Heart right ventricle (tissue), 16 donors: ENCODE measurements at places on chromosomes 13 and 19. TPM values are rescaled to one million over a fixed set of nuclear protein-coding genes. Genes with fewer than 3 reads are reported as not detected.

Gene MUC16
- not detected for polyA plus RNA-seq

Gene CNFN
- 1.6 TPM for polyA plus RNA-seq

Gene HS6ST3
- 0.01 TPM for polyA plus RNA-seq

Gene PRX
- 2.4 TPM for polyA plus RNA-seq

DNA sequence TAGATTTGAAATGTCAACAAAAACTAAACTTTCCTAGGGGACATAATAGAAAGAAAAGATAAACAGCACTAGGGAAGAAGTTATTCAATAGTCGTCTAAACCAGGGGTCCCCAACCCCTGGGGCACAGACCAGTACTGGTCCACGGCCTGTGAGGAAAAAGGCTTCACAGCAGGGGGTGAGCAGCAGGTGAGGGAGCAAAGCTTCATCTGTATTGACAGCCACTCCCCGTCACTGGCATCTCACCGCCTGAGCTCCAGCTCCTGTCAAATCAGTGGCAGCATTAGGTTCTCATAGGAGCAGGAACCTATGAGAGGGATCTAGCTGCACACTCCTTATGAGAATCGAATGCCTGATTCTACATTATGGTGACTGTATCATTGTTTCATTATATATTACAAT is 382.7 kb downstream of the MYO16 start:
- no peaks in the 10 kb centered on the region for H3K4me1 ChIP-seq
- no peaks in the 10 kb centered on the region for H3K36me3 ChIP-seq
- no peak overlapping the region for H3K4me3 ChIP-seq
- H3K27me3 ChIP-seq: no peaks in the 10 kb centered on the region

DNA sequence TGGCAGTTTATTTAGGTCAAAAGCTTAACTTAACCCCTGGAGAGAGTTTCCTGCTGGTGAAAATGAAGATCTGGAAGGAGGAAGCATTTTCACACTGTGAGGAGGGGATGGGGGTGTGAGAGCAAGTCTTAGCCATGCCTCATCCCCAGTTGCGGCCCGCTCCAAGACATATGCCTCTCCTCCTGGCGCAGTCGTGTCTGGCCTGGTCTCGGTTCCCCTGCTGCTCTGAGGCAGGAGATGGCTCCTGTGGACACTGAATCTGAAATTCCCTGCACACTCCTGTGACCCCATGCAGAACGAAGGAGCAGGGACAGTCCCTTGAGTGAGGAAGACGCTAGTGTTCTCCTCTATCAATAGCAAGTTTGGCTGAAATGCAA is 360 bp upstream of the ZNF69 start:
- DNase-seq: no peak
- no peaks in the 10 kb centered on the region for H3K36me3 ChIP-seq
- H3K27me3 ChIP-seq: no peaks in the 10 kb centered on the region
- peak overlapping the region; percentile 81 for H3K4me3 ChIP-seq
- peaks cover 12% of the 10 kb centered on the region for H3K4me1 ChIP-seq

GRCh38 chr13:47036294-47037008 is 139.6 kb upstream of the HTR2A start:
- no peak for DNase-seq
- H3K4me3 ChIP-seq: no peak overlapping the region
- H3K36me3 ChIP-seq: no peaks in the 10 kb centered on the region

DNA sequence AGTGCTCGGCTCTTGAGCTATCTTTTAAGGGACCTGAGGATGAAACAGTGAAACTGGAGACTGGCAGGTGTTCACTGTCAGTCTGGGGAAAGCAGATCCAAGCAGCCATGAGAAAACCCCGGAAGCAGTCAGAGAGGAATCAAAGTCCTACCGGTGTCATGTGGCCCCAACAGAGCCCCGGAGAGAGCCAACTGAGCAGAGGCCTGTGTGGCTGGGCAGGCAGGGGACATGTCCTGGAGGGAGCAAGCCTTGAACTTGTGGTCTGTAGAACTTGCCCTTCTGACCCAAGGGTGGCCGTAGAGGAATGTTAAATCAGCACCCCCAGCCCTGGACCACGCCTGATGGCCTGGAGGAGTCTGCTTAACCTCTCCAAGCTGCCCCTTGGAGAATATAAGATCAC is 113.7 kb upstream of the ZNF507 start:
- no peaks in the 10 kb centered on the region for H3K4me1 ChIP-seq
- no peak for DNase-seq
- no peak overlapping the region for H3K4me3 ChIP-seq
- H3K36me3 ChIP-seq: no peaks in the 10 kb centered on the region
- H3K27ac ChIP-seq: no peak overlapping the region

GRCh38 chr13:65881561-65882155 is 1348.5 kb downstream of the PCDH9 start:
- no peak for DNase-seq
- H3K36me3 ChIP-seq: no peaks in the 10 kb centered on the region
- no peaks in the 10 kb centered on the region for H3K27me3 ChIP-seq
- H3K4me1 ChIP-seq: no peaks in the 10 kb centered on the region
- no peak overlapping the region for H3K4me3 ChIP-seq
- no peak overlapping the region for H3K27ac ChIP-seq

Gene FCER2
- 0.13 TPM for polyA plus RNA-seq

GRCh38 chr13:44762911-44763310 is 186.8 kb upstream of the TSC22D1 start:
- H3K4me1 ChIP-seq: peaks cover 17% of the 10 kb centered on the region
- DNase-seq: no peak
- no peak overlapping the region for H3K4me3 ChIP-seq
- H3K36me3 ChIP-seq: no peaks in the 10 kb centered on the region

Gene SLC35E1
- polyA plus RNA-seq: 22.9 TPM

DNA sequence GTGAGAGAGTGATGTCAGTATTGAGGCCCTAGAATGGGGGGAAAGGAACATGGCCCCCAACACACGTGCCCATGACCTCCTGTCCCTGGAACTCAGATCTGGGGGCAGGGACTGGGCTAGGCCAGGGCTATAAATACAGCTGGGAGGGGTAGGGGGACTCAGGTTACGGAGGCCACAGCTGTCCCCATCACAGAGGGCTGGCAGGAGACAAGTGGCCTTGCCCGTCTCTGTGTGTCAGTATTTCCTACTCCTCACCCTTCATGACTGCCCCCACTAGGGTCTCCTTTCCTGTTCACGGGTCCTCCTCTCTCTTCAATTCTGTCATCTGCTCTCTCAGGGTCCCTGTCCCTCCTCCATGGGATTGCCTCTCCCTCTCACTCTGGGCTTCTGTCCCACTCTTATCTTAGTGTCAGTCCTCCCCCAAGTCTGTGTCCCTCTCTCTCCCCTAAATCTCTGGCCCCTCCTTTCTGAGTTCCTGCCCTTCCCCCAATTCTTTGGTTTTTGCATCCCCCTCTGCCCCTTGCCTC is 687 bp upstream of the HRC start:
- H3K36me3 ChIP-seq: no peaks in the 10 kb centered on the region
- H3K27ac ChIP-seq: peak overlapping the region; percentile 89
- no peaks in the 10 kb centered on the region for H3K27me3 ChIP-seq
- peak overlapping the region; percentile 35 for H3K4me3 ChIP-seq

- H3K4me3 ChIP-seq: no peak overlapping the region
- H3K27ac ChIP-seq: no peak overlapping the region
Observed at GRCh38 chr13:31093145-31093885, 68.4 kb downstream of the HSPH1 start.

GRCh38 chr19:49507803-49508494 is 4.5 kb upstream of the FCGRT start:
- DNase-seq: no peak
- no peaks in the 10 kb centered on the region for H3K36me3 ChIP-seq
- no peak overlapping the region for H3K4me3 ChIP-seq
- H3K27ac ChIP-seq: no peak overlapping the region
- H3K27me3 ChIP-seq: no peaks in the 10 kb centered on the region

- H3K4me3 ChIP-seq: no peak overlapping the region
- H3K27ac ChIP-seq: no peak overlapping the region
- H3K4me1 ChIP-seq: no peaks in the 10 kb centered on the region
- no peaks in the 10 kb centered on the region for H3K36me3 ChIP-seq
Observed at GRCh38 chr19:39315933-39316332, 4.7 kb downstream of the LRFN1 start.

DNA sequence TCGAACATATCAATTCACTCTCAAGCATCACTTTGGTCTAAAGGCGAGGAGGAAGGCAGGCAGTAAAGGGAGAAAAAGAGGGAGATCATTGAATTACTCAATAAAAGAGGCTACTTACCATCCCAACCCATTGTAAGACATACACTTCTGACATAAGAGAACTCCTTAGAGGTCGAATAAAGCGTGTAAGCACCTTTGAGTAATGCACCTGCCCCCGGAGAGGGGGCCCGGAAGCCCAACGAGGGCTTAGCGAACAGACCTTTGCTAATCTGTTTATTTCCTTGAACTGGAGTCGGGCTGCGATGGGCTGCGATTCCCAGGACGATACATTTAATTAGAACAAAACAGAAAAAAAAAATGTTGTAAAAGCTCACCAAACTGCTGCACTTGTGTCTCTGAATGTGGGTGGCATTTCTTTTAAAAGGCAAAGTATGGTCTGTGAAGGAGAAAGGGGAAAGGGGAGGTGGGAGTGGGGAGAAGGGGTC is 3.0 kb downstream of the ZC3H4 start:
- peaks cover 55% of the 10 kb centered on the region for H3K4me1 ChIP-seq
- peak overlapping the region; percentile 100 for H3K27ac ChIP-seq
- no peaks in the 10 kb centered on the region for H3K36me3 ChIP-seq
- no peaks in the 10 kb centered on the region for H3K27me3 ChIP-seq

DNA sequence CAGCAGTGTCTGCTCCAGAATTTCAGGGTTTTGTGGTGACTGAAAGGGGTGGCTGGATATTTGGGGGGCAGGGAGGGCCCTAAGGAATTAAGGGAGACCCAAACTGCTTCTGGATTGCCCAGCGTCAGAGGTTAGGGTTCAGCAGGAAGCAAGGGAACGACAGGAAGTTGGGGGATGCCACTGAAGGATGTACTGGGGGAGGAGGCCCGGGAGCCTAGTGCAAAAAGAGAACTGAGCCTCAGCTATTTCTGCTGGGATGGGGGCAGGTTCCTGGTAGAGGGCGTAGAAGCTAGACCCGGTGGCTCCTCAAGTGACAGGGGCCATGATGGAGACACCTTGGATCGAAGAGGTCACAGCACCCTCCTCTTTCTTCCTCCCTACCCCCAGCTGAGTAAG is 1.1 kb downstream of the CYP2S1 start:
- H3K36me3 ChIP-seq: no peaks in the 10 kb centered on the region
- H3K4me3 ChIP-seq: no peak overlapping the region
- no peak for DNase-seq

GRCh38 chr19:37346091-37346490 is 24.8 kb upstream of the ZNF527 start:
- H3K27ac ChIP-seq: peak overlapping the region; percentile 39
- H3K4me1 ChIP-seq: peaks cover 19% of the 10 kb centered on the region
- no peak for DNase-seq
- no peaks in the 10 kb centered on the region for H3K27me3 ChIP-seq

DNA sequence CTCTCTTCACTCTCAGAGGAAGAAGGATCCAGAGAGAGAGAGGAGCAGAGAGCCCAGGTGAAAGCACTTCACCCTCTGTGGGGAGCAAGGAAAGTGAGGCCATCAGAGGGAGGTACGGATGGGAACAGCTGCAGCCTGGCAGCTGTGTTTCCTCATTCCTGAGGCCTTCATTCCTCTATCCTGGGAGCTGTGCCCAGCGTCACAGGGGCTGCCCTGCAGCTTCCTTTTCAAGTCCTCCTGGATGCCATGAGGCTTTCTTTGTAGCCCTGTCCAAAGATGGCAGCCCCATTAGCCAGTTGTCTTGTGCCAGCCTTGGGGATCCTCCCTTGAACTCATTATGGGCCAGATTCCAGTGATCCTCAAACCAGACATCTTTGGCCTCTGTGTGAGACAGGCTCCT is 76.8 kb upstream of the PCDH8 start:
- H3K4me1 ChIP-seq: no peaks in the 10 kb centered on the region
- no peak overlapping the region for H3K4me3 ChIP-seq
- DNase-seq: no peak
- H3K27ac ChIP-seq: no peak overlapping the region

DNA sequence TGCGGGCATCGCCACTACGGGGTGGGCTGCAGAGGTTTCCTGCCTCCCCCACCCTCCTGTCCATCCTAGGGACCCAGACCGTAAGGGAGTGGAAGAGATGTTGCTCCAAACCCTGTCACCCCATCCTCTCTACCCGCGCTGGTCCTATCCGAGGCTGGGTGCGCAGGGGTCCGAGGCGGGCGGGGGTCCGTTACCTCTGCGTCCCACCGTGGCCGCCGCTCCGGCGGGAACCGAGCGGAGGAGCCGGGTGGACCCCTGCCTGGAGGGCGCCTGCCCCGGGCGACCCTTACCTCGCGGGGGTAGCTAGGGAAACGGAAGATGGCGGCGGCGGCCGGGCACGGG is at the start of gene DGKH:
Gene DGKH, plus strand, starts transcription at position 307 of the 342 bp plus-strand sequence. CDS start 126 bp downstream, outside the sequence.
- H3K27me3 ChIP-seq: no peaks in the 10 kb centered on the region
- peak within 1 kb of the TSS; percentile 94 for H3K27ac ChIP-seq
- DNase-seq: no peak

GRCh38 chr19:54209058-54209810 is 8.6 kb downstream of the RPS9 start:
- H3K36me3 ChIP-seq: peaks cover 44% of the 10 kb centered on the region
- H3K4me3 ChIP-seq: peak overlapping the region; percentile 34
- DNase-seq: no peak
- H3K27me3 ChIP-seq: no peaks in the 10 kb centered on the region

DNA sequence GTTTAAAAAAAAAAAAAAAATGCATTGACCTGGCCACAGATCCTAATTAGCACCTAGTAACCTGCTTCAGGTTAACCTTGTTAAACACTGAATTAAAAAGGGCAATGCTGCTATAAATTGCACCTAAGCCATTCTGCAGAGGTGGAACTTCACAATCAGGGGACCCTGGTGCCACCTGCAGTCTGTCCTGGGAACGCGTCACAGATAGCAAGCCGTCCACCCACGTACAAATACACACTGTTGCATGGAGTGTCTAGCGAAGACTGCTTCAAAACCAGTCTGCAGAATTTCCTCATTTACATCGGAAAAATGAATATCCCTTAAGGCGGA is 169.3 kb downstream of the COL4A1 start:
- peaks cover 5% of the 10 kb centered on the region for H3K36me3 ChIP-seq
- H3K27me3 ChIP-seq: no peaks in the 10 kb centered on the region
- peak overlapping the region; percentile 86 for H3K27ac ChIP-seq
- peak overlapping the region; percentile 55 for H3K4me3 ChIP-seq
- peaks cover 4% of the 10 kb centered on the region for H3K4me1 ChIP-seq

Gene C13orf42
- polyA plus RNA-seq: 0.01 TPM

DNA sequence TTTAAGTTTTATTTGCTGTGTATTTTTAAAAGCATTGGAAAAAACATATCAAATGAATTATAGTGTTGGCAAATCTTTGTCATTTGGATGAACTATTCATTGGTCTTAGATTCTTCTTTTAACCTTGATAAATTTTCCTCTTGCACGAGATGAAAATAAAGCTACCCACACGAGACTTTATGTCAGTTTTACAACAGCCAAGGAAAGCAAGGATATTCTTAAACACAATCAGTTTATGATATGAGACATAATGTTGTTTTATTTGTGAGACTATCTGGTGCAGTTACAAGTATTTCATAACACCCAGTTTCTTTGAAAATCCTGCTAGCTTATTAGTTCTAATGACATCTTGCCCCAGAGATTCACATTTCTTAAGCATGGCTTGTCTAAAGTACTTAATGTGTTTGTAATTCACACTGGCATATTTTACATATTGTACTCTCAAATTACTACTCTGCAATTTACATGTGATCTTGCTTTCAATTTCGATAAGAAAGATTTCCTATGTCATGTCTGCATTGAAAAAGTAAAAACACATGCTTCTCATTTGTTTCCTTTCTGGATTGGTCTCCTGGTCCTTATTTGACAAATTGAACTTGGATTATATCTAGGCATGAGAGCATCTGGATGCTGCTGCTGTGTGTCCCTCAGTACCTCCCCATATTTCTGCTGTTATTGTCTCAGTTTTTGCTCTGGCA is 955.5 kb upstream of the PCDH9 start:
- no peaks in the 10 kb centered on the region for H3K27me3 ChIP-seq
- H3K36me3 ChIP-seq: no peaks in the 10 kb centered on the region
- no peak overlapping the region for H3K27ac ChIP-seq

- DNase-seq: no peak
- no peak overlapping the region for H3K27ac ChIP-seq
- H3K36me3 ChIP-seq: no peaks in the 10 kb centered on the region
- H3K27me3 ChIP-seq: no peaks in the 10 kb centered on the region
- H3K4me3 ChIP-seq: no peak overlapping the region
Observed at GRCh38 chr13:78239714-78240113, 321.1 kb upstream of the EDNRB start.
